SK-N-SH (cell line): ENCODE measurements at places on chromosomes 1 and 21.

- DNase-seq: peak; percentile 41
Observed at GRCh38 chr1:222167111-222167510, 380.8 kb downstream of the HHIPL2 start.

DNA sequence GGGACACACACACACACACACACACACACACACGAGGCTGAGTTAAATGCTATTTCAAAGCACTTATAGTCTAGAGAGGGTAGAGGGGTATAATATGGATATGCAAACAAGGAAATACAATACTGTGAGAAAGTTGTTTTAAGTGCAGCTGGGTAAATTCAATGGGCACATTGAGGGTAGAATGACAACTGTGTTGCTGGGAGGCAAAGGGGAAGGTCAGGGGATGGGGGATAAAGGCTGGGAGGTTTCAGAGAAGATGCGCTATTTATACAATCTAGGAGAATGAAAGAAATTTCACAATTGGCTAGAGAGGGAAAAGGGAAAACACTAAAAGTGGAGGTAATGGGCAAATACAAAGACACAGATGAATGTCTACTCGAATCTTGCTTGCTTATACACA, 19.4 kb downstream of the EXTL2 start:
- DNase-seq: no peak

DNA sequence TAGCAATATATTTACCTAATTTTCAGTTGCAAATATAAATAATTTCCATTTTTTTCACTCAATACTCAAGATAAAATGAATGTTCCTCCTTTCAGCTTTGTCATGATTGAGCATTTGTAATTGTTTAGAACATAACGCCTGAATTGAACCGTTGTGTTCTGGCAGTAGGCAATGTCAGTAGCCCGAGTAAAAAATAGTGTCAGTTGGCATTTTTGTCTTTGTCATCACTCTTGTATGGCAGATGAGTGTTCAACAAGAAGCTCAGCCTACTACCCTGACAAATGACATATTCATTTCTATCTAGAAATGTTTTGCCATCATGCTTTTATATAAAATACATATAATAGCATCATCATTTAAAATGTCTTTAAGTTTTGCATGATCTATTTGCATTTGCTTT, 691.4 kb upstream of the NCAM2 start:
- DNase-seq: no peak

GRCh38 chr21:38170704-38171682, 85.8 kb upstream of the KCNJ15 start:
- DNase-seq: no peak

GRCh38 chr1:232575763-232576040, 54.2 kb downstream of the SIPA1L2 start:
- no peak for DNase-seq

DNA sequence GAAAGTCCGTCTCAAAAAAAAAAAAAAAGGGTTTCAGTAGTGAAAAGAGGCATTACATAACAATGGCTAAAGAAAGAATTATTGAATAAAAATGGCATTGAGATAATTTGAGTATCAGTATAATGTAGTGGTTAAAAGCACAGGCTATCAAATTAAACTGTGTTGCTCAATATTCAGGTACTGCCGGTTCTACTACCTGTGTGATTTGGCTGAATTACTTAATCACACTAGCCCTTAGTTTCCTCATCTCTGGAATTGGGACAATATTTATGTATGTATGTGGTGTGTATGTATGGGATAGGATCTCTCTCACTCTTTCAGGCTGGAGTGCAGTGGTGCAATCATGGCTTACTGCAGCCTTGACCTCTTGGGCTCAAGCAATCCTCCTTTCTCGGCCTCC, 56.1 kb upstream of the TEKT2 start:
- DNase-seq: no peak

GRCh38 chr1:33455539-33456501, 16.6 kb upstream of the ZSCAN20 start:
- DNase-seq: peak; percentile 66

GRCh38 chr1:119631433-119632102, 16.5 kb downstream of the ZNF697 start:
- peak; percentile 96 for DNase-seq

- no peak for DNase-seq
Observed at GRCh38 chr1:91791691-91792488, 94.1 kb downstream of the TGFBR3 start.

DNA sequence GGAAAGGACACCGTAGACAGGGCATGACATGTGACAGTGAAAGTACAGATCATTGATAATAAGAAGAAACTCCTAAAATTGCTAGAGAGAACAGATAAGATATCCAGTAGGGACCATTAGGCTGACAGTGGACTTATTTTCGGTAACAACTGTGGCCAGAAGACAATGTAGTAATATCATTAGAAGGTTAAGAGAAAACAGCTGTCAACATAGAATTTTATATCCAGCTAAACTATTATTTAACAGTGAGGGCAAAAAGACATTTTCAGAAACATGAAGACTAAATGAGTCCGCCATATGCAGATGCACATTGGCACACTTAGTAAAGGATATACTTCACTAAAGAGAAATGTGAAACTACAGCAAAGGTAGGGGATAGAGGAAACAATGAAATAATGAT, 95.4 kb upstream of the GUCA2B start:
- DNase-seq: no peak

DNA sequence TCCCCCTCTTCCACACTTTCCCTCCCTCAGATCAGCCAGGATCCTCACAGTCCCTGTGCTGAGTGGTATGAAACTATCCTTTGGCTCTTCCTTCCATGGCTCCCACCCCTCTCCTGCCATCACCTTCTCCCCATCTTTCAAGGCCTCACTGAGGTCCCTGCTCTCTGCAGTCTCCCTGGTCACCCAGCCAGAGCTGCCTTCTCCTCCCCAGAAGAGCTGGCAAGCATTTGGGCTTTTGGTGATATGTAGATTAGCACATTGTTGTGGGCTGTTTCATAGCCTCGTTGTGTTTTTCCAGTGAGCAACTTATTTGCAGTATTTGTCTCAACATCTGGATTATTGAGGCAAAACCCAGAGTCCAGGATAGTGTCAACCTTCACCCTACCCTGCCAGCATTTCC, 2.2 kb downstream of the CSF1 start:
- DNase-seq: no peak

- no peak for DNase-seq
Observed at GRCh38 chr21:44279354-44280260, 6.1 kb upstream of the AIRE start.

GRCh38 chr1:211375949-211376348, 49.3 kb downstream of the TRAF5 start:
- DNase-seq: no peak

GRCh38 chr1:67791261-67791660, 42.0 kb downstream of the GNG12 start:
- no peak for DNase-seq

- no peak for DNase-seq
Observed at GRCh38 chr1:184276416-184276815, 110.4 kb upstream of the C1orf21 start.

DNA sequence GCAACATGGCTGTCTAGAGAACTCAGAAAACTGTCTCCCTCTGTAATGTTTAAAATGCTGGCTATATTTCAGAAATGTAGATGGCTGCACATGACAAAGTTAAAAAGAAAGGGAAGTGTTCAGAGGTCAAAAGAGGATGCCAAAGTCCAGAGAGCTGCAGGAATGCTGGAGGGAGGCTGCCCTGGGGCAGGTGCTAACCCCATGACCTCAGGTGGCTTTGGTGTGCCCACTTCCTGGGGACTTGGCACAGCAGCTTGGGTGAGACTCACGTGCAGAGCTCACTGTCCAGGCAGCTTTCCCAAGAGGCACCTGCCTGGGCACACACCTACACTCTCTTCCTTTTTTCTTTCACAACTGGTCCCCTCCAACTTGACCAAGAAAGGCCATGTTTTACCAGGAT, 256.4 kb downstream of the KCNJ6 start:
- no peak for DNase-seq

DNA sequence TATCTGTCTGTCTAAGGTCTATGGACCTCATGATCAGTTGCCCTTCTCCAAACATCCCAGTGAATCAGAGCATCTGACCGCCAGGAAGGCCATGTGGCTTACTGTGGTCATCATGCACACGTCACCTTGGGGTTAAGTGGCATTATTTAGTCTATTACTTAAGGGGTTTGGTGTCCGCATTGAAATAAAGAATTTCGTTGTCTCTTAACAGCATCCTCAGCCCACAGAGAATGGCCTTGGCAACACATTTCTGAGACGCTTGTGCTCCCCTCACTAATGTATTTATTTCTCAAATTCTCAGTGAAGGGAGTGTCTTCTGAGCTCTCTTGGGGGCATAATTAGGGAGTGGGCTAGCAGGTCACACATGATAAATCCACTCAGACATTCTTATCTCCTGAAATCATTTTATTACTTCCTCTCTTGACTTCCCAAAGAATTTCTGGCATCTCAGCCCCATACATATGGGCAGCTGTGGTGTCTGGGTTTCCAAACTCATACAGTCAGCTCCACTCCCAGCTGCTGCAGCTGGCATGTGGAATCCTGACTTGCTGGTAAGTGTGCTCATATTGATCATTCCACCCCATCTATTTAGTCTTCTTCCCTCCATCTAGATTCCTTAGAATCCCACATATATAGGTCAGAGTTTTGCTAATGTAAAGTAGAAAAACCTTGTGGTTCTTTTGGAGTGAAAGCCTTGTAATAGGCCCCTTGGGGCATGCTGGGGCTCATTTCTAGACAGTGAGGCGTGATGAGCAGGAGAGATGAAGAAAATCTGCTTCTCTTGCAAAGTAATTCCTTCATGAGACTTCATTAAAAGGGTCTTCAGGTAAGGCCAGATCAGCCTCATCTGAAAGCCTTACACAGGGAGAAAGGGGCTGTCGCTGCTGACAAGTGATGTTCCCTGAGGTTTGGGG, 110.5 kb downstream of the HHAT start:
- no peak for DNase-seq

GRCh38 chr1:5502311-5503194, 489.7 kb downstream of the NPHP4 start:
- no peak for DNase-seq

GRCh38 chr1:23872421-23872820, 4.3 kb upstream of the FUCA1 start:
- DNase-seq: no peak

DNA sequence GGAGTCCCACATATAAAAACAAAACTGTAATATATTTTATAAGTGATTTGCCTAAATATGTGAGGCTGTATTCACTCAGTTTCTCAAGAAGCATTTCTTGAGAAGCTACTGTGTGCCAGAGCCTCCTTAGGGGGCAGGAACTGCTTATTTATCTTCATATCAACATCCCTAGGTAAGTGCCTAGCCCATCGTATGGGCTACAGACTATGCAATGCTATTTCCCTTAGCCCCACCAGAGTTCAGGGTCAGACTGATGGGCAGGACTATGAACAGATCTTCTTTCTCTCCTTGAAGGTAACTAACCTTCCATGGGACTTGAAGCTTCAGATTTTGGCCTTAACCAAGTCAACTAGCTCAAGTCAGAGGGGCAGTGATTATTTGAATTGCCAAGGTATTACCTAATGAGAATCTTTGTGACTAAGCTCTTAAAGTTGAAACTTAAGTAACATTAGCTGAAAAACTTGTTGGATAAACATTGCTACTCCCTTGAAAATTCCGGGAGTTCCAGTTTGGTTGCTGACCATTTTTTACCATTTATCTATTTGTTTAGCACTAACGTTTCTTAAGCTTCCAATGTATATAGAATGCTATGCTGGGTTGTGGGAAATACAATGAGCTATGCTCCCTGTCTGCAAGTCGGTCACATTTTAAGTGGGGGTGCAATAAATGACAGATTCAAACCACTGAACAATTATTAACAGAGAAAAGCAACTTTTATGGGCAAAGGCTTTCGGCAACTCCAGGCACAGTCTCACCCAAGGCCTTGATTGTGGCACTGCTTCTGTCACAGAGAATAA, 85.2 kb downstream of the GPR88 start:
- no peak for DNase-seq

DNA sequence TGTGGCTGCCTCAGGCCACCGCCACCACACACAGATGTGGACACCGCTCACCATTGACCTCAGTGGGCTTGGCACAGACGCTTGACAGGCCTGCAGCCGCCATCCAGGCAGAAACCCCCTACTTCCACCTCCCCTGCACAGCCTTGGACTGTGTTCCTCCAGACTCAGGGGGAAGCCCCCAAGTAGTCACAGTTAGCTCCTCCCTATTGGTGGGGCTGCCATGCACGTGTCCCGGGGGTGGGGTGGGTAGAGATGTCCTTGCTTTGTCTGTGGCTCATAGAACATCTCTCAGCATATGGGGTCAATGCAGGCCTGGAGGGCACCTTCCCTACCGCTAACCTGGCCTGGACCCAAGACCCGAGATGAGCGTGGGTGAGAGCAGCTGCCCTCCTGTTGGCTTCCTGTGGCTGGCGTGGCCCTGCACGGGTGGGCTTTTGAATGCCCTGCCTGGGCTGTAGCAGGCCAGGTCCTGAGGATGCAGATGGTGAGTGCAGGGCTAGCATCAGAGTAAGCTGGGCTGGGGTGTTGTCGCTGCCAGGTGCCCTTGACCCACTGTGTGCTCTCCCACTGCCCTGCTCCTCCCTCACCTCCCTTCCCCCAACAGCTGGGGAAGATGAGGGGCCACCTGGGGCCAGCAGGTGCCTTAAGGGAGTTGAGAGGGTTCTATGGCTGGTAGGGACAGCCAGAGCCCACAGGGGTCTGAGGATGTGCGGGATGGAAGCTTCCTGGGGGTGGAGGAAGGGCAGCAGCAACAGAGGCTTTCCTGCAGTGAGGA, 6.2 kb downstream of the CROCC start:
- DNase-seq: peak; percentile 52

GRCh38 chr1:108644984-108645383, 15.9 kb downstream of the HENMT1 start:
- DNase-seq: no peak

DNA sequence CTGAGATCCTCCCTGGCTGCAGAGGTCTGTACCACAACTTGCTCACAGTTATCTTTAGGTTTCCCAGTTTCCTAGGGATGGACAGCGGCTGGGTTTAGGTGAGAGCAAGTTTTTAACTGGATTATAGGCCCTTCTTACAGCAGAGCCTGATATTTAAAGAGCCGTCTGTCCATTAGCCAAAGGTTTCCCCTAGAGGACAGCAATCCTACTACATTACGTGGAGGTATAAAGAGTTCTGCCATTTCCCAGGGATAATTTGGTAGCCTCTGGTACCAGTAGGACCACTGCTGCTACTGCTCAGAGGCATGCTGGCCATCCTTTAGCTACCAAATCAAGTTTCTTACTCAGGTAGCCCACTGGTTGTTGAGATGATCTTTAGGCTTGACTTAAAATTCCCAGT, 21.9 kb upstream of the FCGR2A start:
- no peak for DNase-seq

DNA sequence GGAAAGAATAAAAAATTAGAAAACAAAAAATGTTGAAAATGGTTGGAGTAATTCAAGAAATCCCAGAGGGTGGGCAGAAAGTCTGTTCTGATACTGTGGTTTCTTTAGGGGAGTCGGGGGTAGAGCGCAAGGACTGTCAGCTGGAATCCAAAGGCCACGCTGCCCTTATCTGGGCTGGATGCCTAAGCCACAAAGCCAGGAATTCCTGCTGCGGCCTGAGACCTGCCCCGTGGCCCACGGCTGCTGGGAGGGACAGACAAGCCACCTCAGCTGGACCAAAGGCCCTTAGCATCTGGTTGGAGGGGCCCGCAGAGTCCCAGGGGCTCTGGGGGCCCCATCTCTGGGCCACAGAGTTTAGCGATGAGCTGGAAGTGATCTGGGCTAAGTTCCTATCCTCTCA, 60.2 kb downstream of the DMRTB1 start:
- no peak for DNase-seq
